ENCODE measurements at places on chromosomes 4 and X.

DNA sequence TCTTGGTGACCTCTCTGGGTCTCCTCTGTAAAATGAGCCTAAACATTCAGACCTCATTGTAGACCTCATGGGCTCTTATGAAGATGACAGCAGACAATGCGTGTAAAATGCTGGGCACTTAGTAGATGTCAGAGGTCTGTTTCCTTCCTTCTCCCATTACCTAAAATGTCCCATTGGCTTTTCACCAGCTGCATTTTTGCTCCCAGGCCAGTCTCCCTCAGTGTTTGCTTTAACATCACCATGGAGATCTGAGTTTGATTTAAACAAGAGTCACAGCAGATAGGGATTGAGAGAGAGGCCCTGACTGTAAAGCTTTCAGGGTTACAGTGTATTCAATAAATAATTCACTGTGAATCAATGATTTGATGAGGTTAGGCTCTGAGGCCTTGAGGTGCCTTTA is 24.3 kb downstream of the PSAPL1 start:
- DNase-seq, result no peak

DNA sequence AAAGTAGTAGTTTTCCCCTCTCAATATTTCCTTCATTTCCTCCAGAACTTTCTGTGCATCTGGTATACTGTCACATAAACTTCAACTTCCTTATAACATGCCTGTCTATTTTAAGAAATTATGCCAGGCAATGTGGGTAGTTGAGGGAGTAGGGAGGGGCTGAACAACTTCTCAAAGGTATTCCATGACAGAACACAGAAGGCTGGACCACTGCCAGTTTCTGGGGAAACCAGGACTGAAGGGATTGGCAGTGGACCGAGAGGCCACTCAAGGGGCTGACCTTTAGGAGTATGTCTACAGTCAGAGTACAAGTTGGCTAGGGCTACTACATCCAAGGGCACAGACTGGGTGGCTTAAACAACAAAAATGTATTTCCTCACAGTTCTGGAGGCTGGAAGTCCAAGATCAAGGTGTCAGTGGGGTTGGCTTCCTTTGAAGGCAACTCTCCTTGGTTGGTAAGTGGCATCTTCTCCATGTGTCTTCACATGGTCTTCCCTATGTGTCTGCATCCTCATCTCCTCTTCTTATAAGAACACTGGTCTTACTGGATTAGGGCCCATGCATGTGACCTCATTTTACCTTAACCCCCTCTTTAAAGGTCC is 6.9 kb downstream of the SH3RF1 start:
- no peak for DNase-seq

- peak; percentile 72 for DNase-seq
Observed at GRCh38 chrX:102155806-102156179, at the start of gene BEX5. Gene BEX5 (minus strand): TSS chrX:102155977. CDS start chrX:102154265, 1,712 bp downstream.

- DNase-seq, result no peak
Observed at GRCh38 chrX:9379697-9380551, 84.9 kb upstream of the TBL1X start.

- no peak for DNase-seq
Observed at GRCh38 chr4:71732066-71732465, 51.8 kb downstream of the GC start.

DNA sequence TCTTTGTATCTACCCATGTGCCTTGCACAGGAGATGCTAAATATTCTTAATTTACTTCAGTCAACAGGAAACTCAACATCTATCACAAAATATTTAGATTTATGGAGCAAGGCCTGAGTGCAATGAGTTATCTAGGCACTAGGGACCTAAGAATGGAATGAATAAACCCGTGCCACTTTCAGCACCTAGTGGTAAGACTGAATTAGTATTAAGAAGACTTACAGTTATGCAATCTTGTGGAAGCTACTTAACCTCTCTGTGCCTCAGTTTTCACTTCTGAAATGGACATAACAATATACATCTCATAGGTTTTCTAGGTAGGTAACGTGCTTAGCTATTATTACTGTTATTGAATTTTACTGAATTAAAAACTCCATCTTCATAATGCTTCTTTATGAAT is 144.6 kb upstream of the MAP3K15 start:
- DNase-seq, result no peak

GRCh38 chr4:87500092-87500462 is 29.1 kb downstream of the SPARCL1 start:
- no peak for DNase-seq

- DNase-seq, result peak; percentile 78
Observed at GRCh38 chr4:90495211-90495610, 368.0 kb downstream of the CCSER1 start.

DNA sequence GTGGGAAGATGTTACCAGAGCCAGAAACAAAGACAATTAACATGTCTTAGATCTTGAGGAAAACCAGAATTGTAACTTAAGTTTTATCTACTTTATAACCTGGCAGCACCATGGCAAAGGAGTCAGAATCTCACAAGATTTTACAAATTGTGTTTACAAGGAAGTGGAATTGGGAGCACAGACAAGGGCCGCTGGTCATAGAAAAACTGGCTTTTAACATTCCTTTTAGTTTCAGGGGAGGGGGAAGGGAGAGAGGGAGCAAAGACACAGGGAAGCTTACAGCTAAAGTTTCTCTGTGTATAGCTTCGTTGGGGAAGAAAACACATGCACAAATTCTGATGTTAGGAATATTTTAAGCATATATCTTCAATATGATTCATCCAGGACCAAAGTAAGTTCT is 10.3 kb upstream of the UGT2B11 start:
- no peak for DNase-seq

DNA sequence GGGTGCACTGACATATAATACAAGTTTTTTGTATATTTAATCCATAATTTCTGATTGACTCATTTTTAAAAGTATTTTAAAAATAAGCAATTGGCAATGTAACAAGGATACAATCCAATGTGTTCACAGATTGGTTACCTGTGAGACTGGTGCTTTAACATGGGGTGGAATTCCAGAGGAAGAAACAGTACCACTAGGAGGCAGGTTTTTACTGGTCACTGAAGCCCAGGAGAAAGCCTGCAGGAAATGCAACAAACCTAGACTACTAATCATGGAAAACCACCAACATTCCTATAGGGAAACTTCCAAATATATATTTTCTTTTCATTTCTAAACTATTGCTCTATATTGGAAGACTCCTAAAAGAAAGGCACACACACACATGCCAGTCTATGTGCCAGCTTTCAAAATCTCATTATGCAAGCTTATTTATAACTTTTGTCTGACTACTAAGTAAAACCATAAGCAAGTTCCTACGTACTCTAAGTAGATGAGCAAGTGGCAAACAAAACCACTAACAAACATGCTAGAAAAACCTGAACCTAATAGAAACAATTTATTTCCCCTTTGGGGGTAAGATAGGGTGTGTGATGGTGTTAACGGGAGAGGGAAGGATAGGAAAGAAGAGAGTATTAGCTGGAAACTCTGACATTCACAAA is 19.2 kb downstream of the G3BP2 start:
- no peak for DNase-seq

- no peak for DNase-seq
Observed at GRCh38 chrX:15511563-15511962, 11.0 kb downstream of the BMX start.

- DNase-seq, result no peak
Observed at GRCh38 chrX:29531336-29531735, 684.0 kb upstream of the MAGEB2 start.

Measured in NCI-H524 treated with DMSO at 0.1 percent for 48 hours (cell line).